ENCODE measurements at places on chromosomes 6 and 20.

DNA sequence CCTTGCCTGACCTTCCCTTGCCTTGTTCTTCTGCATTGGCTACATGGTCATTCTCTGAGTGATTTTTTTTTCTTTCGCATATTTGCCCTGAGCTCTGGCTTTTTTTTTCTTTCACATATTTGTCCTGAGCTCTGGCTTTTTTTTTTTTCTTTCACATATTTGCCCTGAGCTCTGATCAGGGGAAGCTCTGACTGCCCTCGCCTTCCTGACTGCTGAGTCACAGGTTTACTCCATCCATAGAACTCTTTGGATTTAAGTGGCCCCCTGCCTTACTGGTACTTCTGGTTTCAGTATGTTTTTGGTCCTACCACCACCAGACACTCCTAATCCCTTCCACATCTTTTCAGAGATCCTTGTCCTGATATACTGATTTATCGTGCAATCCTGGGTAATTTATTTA lies 201.1 kb downstream of the OGFRL1 start:
- DNase-seq: no peak

DNA sequence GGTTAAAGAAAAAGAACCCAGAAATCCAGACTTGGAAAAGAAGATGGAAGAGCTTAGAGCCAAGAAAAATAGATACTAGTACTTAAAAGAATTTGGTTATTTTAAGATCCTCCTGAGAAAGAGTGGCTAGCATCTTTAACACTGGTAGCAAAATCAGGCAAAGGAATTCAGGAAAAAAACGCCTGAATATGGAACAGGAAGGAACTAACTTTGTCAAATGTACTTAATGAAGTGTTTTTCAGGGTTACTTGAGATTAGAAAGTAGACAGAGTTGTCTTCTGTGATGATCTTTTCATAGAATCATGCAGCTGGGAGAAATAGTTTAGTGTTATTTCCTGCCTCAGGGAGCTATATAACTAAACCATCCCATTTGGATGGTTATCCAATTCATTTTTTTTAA lies 50.8 kb upstream of the SASH1 start:
- no peak for DNase-seq

GRCh38 chr6:143200167-143200770 lies 139.6 kb downstream of the AIG1 start:
- no peak for DNase-seq

DNA sequence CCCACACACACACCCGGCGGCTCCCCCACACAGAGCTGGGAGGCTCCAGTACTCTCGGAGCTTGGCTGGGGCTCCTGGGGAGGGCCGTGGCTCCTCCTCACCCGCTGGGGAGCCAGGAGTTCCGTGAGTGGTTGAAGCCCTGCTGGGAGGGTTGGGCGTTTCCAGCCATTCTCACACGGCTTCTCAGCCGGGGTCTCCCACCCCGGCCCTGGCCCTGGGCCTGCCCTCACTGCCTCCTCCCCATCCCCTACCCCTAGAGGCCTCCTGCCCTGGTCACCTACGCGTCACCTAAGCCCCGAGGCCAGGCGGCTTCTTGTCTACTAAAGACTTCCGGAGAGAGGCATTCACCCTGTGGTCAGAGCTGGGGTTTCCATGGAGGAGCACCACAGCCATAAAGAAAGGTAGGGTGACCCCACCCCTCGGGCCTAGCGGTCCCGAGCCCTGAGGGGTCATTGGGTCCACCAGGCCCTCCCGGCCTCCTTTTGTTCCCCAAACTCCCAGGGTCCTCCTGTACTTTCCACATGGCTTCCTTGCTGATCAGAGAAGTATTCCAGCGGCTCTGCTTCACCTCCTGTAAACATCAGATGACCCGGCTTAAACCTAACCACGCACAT lies 99.3 kb downstream of the TTLL2 start:
- DNase-seq: no peak

- DNase-seq: no peak
Measured at GRCh38 chr20:56796345-56796744, 167.2 kb downstream of the TFAP2C start.

- no peak for DNase-seq
Measured at GRCh38 chr20:21981597-21982344, 276.3 kb downstream of the PAX1 start.

DNA sequence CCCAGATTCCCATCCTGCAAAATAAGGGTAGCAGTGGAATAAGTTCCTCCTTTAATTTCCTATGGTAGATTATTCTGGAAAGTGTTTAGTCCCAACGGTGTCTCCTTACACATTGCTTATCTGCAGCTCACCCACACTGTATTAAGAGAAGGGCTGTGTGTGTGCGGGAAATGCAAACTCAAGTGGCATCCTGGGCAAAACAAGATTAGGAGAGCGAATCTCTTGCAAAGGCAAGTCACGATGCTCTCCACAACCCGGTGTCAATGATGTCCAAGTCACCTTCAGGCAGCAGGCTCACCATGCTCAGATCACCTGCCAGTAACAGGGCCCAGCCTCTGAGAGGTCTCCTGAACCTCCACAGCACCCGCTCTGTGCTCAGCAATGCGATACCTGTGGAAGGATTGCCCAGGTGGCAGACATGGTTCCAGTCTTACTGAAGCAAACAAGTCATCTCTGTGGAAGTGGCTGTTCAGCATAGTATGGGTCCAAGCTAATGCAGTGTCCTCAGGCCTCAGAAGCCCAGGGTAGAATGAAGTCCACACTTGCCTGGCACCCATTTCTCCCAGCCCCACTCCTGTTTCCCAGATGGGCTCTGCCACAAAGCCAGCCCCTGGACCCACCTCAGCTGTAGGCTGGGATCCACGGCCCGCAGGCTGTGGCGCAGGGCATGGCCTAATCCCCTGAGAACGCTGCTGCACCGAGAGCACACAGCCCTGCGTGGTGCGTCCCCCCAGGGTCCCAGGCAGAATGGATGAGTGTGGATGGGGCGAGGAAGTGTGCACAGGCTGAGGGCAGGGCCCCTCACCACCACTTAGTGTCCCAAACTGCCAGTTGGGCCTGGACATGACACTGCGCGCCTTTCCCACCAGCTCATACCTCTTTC lies 101.2 kb downstream of the PXDC1 start:
- no peak for DNase-seq

GRCh38 chr20:36818185-36818584 lies 44.6 kb upstream of the DSN1 start:
- no peak for DNase-seq

DNA sequence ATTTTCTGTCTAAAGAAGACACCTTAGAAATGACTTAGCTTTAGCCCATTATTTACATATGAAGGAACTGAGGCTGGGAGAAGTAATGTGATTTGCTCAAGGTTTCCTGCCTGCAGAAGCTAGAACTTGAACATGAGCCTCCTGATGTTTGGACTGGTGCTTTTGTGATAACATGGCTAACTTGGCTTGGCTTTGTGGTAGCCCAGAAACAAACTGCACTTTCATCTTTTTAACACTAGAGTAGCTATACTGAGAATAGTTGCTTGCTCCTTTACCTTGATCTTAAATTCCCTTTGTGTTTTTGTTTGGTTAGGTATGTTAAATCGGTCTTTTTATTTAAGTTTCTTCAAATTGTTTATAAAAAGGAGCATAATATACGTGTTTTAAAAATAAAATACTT lies 163.5 kb upstream of the MANEA start:
- no peak for DNase-seq

DNA sequence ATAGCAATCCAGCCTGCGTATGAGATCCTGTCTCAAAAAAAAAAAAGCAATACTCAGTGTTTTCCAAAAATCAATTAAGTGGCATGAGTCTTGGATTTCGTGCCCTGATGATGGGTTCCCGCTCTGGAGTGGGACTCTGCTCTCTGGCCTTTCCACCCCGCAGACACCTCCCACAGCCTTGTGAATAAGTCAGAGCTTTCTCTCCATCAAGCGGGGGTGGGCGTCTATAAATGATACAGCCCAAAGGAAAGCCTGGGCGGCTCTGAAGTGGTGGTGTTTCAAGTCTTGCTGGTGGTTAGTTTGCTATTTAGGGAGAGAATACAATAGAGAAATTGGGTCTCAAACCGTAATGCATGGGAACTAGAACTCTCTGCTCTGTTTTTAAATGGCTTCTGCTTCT lies 52.5 kb upstream of the TAGAP start:
- peak; percentile 61 for DNase-seq

GRCh38 chr6:26439151-26440125 lies 866 bp upstream of the BTN3A3 start:
- no peak for DNase-seq

- no peak for DNase-seq
Measured at GRCh38 chr6:170132011-170132521, 158.8 kb downstream of the DLL1 start.

- no peak for DNase-seq
Measured at GRCh38 chr6:28488916-28489365, 26.7 kb downstream of the GPX6 start.

- no peak for DNase-seq
Measured at GRCh38 chr6:946546-946945, 253.6 kb upstream of the EXOC2 start.

DNA sequence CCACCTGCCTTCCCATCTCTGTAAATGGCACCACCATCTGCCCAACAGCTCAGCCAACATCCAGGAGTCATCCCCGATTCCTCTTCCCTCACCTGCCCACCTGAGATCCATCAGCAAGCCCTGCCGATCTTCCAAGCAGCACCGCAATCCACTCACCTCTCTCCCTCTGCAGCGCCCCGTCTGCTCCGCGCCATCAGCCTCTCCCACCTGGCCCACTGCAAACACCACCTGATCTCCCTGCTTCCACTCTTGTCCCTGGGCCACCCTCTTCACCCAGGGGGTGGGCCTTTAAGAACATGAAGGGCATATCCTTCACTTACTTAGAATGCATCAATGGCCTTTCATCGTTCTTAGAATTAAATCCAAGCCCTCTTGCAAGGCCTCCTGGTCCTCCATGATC lies 457.3 kb upstream of the SULF2 start:
- DNase-seq: no peak

DNA sequence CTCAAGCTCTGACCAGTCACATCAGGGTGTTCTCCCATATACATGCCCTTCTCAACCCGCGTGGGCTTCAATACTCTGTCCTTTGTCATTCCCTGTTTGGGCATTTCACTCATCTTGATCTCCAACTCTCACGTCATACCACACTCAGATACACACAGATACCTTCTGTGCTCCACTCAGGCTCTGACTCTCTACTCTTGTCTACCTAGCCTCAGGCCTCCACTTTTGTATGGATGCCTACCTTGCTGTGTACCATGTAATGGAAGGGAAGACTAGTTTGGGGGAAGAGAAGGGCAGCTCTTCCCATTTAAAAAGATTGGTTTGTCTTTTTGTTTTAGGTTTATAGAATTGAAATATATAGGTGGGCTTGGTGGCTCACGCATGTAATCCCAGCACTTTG lies 48.6 kb downstream of the ASXL1 start:
- DNase-seq: no peak

GRCh38 chr6:167479901-167480648 lies 155.2 kb downstream of the TTLL2 start:
- no peak for DNase-seq

- DNase-seq: no peak
Measured at GRCh38 chr6:35091346-35092083, 49.6 kb downstream of the TCP11 start.

DNA sequence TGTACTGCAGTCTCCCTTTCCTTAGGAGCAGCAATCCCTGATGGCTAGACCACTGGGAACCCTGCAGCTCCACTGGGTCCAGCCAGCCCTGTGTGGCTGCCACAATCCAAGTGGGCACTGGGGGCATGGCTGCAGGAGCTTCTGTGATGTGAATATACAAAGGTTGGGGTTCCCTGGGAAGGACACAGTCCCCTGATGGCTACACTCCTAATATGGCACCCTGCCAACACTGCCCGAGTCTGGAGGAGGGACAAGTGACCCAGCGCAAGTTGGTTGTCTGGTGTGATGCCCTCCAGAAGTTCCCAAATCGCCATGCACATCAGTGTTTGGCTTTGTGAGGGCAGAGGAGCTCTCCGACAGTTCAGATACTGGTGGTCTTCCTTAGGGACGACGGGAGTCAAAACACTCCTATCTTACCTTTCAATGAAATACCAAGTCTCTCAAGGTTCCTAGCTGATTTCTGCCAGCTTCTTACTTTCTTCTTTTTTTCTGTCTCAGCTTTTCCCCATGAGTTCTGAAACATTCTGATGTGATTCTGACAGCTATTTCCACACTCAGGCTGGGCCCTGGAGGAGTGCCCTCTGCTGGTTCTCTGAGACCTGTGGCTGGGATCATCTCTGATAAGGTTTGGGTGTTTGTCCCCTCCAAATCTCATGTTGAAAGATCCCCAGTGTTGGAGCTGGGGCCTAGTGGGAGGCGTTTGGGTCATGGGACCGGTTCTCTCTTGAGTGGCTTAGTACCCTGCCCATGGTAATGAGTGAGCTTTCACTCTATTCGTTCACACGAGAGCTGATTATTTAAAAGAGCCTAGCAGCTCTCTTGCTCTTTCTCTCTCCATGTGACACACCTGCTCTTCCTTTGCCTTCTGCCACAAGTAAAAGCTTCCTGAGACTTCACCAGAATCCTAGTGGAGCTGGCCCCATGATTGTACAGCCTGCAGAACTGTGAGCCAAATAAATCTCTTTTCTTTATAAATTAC lies 15.5 kb upstream of the ZFP57 start:
- DNase-seq: no peak

DNA sequence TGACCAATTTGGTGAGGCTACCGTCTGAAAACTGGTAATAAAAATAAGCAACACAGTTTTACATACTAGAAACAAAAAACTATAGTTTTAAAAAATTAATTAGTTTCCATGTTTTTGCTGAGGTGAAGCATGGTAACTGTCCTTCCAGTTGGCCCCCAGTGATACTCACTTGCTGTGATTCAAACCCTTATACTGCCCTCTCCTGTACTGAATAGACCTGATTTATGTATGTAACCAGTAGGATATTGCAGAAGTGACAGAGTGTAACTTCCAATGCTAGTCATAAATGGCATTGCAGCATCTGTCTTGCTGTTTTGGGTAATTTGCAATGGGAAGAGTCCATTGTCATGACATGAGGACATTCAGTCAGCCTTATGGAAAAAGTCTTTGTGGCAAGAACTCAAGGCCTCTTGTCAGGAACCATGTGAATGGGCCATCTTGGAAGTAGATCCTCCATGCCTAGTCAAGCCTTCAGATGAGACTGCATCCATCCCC lies 8.9 kb upstream of the CHD6 start:
- DNase-seq: no peak

GRCh38 chr20:46190478-46191167 lies 72.5 kb downstream of the CD40 start:
- DNase-seq: no peak

GRCh38 chr6:76026101-76026500 lies 46.4 kb downstream of the IMPG1 start:
- DNase-seq: no peak

GRCh38 chr20:15882553-15882952 lies 690.7 kb downstream of the KIF16B start:
- no peak for DNase-seq

- DNase-seq: no peak
Measured at GRCh38 chr6:85129881-85130280, 320.0 kb upstream of the NT5E start.

- no peak for DNase-seq
Measured at GRCh38 chr6:88166493-88167351, 575 bp upstream of the CNR1 start.

DNA sequence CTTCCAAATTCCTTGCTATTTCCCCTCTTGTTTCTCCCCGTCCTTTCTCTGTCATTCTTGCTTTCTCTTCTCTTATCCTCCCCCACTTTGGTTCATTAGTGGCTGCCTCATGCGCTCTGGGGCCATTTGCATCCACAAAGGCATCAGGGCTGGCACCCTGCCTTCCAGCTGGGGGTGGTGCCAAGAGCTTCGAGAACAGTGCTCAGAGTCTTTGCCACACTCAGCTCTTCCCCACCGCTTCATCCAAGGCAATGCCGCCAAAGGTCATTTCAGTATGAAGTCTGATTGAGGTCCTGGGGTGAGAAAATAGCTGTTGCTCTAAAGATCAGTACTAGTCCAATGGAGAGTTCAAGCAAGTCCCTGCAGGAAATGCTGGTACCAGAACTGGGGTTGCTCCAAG lies 22.7 kb downstream of the OLIG3 start:
- DNase-seq: no peak

Measured in activated naive CD8-positive, alpha-beta T cell treated with anti-CD3 and anti-CD28 coated beads, Interleukin-2, amount 50 U/mL, for 16 hours (primary cell).